ENCODE measurements at places on chromosomes 5 and 9.

DNA sequence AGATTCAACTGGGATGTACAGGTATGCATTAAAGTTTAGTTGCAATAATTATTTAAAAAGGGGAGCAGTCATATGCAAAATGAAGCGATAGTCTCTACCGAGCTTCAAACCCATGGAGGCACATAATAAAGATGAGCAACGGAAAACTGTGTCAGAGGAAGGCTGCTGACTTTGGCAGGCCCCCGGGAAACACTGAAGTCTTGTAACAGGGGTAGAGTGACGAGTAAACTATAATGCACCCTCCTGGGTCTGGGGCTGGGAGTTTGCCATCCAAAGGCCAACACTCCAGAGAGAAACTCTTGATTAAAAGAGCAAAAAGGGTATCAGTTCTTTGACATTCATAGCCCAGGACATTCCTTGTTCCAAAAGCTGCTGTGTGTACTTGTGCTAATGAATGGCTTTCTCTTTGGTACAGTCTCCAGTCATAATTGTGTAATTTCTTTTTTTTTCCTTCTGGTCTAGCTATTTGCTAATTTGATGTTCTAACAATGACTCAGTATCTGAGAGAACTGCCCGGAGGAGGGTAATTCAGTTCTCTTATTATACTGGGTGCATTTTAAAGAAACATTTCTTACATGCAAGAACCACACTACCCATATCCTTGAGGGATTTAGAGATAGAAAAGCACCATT is 59.2 kb downstream of the TNC start:
- no peak for DNase-seq

- no peak for DNase-seq
These were observed 215.7 kb downstream of the FAM114A2 start for GRCh38 chr5:153823036-153823435.

- no peak for DNase-seq
These were observed 25.0 kb downstream of the FAM163B start for GRCh38 chr9:133584167-133584558.

DNA sequence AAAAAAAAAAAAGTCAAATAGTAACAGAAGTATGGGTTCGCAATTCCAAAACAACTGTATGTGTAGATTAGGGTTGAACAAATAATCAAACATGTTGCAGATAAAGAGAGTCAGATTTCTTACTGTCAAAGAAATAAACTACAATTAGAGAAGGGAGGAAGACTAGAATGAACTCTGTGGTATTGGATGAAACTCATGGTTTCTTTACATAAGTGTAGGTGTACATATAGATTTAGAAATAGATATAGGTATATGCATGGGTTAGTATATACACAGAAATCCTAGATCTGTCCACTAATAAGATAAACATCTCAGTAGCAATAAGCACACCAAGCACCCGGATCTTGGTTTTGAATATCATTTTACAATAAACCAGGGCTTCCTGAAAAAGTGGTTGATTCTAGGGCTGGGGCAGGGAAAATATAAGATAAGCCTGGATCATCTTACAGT is 21.3 kb downstream of the DTWD2 start:
- no peak for DNase-seq

DNA sequence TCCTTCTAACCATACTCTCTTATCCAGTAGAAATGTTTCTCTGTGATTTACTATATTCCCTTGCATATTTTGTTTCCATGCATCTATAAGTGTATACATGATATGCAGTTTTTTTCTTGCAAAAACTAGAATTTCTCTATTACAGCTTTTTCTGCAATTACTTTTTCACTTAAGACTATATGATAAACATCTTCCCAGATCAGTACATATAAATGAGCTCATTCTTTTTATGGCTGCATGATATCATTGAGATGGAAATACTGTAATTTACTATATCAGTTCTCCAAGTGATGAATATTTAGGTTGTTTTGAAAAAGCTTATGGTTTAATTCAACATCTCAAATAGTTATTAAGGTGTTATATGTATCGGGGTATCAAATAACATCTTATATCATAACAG is 18.1 kb upstream of the ZNF608 start:
- no peak for DNase-seq

- DNase-seq, result no peak
These were observed 19.8 kb upstream of the NTNG2 start for GRCh38 chr9:132141948-132142594.

GRCh38 chr5:59579101-59579823 is 314.3 kb downstream of the PDE4D start:
- no peak for DNase-seq

DNA sequence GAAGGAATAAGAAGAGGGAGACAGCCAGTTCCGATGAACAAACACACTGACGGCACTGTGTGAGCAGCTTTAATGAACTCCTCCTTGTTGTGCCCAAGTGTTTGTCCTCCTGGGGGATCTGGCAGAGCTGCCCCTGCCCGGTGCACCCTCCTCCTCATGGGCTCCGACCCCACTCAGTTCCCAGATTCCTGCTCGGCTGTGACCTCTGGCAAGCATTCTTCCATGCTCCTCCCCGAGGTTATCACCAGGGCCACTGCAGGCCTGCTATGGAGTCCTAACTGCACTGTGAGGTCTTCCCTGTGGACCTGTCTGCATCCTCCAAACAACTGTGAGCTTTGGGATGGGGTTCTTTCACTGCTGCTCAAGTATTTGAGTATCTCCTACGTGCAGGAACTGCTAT is 142.2 kb downstream of the DCP2 start:
- DNase-seq, result no peak

GRCh38 chr9:113876151-113876992 is at the start of gene ZNF618:
ZNF618 (plus strand) TSS chr9:113876309; CDS start chr9:113876381, 72 bp downstream.
- no peak for DNase-seq

DNA sequence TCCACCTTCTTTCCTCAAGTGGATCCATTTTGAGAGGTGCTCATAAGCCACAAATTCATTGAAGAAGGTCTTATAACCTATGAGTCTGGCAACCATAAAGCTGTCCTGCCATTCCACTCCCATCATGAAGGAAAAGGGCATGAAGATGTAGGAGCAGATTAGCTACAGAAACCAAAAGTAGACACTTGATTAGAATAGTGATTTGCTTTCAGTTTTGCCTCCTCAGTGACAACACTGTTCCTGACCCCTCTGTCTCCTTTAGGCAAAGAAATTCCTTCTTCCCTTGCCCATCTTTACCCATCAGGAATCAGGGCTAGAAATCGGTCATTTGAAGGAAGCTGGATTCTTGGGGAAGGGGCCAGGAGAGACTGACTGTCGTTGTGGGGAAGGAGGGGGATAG is 55.2 kb downstream of the SLC28A3 start:
- DNase-seq, result no peak

DNA sequence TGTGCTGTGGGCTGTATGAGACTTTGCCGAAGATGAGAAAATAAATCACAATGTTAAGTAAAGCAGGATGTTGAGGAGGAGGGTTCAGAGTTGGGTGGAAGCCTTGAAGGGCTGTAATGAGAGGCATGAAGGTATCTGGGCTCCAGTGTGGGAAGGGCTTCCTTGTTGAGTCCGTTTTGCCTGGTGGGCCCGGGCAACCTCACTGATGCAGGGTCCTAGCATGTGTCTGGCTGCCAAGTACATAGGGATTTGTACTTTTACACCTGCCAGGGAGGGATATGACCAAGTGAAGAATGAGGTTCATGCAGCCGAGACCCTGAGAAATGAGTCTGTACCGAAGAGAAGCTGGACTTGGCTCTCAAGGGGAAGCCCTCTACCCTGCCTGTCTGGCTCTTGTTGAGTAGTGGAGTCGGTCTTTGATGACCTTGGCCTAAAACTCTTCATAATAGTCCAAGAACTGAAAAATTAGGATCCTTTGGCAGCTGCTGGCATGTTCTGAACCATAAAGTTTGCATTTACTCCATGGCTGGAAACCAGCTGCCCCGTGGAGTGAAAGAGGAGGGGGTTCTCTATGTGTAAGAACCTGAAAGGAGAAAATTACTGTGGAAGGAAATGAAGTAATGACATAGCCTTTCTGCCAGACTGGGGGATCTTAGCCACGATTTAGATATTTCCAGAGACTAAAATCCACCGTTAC is 59.0 kb upstream of the DPYSL3 start:
- no peak for DNase-seq
